ENCODE measurements at places on chromosomes 6 and 20.
A peak's percentile ranks its signal among the peaks of the same experiment; 100 is the strongest.

DNA sequence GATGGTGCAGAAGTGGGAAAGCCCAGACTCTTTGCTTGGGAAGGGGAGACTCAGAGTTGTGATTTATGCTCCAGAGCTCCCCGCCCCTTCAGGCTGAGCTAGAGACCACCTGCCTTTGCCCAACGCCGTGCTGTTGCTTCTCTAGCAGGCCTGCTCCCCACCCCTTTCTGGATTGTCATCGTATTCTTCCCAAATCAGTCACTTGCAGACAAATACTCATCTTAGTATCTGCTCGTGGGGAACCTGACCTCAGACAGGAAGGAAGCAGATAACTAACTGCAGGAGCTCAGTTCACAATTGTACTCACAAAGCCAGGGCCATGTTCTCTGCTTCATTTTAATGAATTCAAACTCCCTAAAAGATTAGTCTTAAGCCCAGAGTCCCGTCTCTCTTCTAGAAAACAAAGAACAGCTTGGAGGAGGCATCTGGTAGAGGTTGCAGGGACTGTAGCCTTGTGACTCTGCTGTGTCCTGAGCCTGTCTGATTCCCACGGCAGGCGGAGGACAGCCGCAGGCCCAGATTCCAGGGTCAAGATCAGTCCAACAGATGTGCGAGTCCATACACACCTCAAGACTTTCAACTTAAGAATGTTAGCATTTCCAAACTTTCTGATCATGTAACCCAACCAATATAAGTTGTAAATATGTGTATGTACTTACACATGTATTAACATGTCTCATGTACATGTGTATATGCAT, 57.2 kb upstream of the GGTLC1 start:
- no peak for DNase-seq

DNA sequence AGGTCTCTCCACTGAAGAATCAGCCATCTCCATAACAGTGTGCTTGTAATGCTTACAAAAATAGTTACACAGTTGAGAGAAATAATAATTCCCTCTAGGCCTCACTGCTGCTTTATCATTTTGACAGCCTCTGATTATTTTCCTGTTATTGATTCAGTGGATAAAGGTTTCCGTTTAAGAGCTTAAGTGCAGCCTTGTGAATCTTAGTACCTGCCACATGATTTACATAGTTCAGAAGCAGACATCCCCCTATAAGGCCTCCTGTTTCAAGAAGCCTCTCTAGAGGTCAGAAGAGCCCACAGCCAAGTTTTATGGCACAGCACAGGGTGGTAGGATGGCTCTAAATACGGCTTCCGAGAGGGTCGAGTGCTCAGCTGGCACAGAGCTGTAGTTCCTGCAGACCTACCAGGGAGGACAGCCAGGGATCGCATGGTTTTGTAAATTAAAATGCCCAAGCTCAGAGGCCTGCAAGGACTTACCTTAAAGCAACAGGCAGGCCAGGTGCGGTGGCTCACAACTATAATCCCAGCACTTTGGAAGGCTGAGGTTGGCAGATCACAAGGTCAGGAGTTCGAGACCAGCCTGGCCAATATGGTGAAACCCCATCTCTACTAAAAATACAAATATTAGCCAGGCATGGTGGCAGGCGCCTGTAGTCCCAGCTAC, 17.6 kb upstream of the PYGB start:
- DNase-seq = no peak

- no peak for DNase-seq
Measured at GRCh38 chr6:27579973-27580372, 107.1 kb upstream of the ZNF184 start.

DNA sequence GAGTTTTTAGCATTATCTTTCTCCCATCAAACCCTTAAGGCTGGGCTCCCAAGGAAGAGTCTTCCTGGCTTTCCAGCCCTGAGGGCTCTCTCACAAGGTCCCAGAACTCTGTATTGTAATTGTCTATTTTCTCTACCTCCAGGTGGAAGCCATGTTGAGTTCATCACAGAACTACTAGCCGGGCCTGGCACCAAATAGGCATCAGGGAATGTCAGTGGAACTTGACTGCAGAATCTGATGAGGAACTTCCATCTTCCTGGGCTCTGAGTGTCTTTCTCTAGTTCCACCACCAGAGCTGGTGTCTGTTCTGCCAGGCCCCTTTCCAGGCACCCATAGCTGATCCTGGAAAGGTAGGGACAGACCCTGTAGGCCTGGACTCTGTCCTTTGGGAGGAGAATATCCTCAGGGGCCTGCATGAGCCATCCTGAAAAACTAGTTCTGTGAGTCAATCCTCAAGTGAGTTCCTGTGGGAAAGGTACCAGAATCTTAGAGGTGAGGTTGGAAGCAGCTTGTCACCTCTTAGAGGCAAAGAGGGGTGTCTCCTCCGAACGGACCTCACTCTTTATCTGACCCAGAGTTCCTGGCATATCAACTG, 11.1 kb upstream of the TOP1 start:
- no peak for DNase-seq

GRCh38 chr6:156154896-156155295, 622.3 kb upstream of the ARID1B start:
- no peak for DNase-seq

- no peak for DNase-seq
Measured at GRCh38 chr20:46305331-46305972, 2.8 kb downstream of the CDH22 start.

GRCh38 chr6:26251354-26252076, 113.5 kb upstream of the BTN3A2 start:
- no peak for DNase-seq

DNA sequence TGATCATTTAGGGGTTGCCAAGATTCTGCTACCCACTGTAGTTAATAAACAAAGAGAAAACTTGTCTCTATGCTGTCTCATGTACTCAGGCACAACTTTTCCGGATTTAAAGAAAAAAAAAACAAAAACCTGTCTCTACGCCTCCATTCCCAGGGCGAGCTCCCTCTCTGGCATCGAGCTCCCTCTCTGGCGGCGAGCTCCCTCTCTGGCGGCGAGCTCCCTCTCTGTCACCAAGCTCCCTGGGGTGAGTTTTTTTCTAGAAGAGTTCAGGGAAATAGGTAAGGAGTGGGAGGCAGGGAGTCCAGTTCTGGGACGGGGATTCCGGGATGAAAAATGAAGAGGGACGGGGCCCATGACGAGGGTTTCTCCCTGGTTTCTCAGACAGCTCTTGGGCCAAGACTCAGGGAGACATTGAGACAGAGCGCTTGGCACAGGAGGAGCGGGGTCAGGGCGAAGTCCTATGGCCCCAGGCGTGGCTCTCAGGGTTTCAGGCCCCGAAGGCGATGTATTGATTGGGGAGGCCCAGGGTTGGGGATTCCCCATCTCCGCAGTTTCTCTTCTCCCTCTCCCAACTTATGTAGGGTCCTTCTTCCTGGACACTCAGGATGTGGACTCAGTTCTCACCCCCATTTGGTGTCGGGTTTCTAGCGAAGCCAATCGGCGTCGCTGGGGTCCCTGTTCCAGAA, 16.5 kb upstream of the HLA-A start:
- peak; percentile 47 for DNase-seq

Measured in Right ventricle myocardium superior (tissue), 1 donor.